PC-9 (cell line): ENCODE measurements at places on chromosomes 12 and 14. TPM values are rescaled to one million over a fixed set of nuclear protein-coding genes. Genes with fewer than 3 reads are reported as not detected.

GRCh38 chr14:92581966-92582566 is 68.5 kb downstream of the RIN3 start:
- no peak for DNase-seq

DNA sequence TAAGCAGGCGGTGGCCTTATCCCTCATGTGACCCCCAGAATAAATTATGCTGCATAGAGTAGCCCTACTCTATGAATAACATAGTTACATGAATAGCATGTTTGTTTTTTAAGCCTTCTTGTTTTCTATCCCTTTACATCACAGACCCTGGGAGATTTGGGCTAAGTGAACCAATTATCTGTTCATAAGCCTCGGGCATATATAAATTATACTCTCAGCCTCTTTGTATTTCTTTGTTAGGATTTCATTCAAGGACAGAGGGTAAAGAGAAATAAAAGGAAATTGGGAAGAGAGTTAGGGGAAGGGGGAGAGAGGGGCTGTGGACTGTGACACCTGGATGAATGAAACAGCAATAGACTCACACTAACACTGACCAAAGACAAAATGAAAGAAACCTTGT is 35.3 kb upstream of the RTRAF start:
- no peak for DNase-seq

DNA sequence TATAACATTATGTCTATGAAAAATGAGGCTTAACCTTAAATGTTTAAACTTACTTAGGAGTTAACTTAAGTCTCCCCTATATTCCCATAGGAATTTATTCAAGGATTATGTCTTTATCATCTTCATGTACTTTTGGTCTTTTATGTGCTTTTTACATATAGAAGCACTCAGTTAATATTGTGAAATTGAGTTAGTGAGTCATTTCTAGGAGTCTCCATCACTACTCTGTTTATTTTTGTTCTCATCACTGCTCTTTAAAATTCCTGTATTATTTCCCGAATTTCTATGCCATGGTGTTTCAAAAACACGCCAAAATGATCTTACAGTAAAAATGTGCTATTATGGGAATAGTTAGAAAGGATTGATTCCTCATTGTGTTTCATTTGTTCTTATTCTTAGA is 31.6 kb downstream of the TBC1D15 start:
- DNase-seq: no peak

DNA sequence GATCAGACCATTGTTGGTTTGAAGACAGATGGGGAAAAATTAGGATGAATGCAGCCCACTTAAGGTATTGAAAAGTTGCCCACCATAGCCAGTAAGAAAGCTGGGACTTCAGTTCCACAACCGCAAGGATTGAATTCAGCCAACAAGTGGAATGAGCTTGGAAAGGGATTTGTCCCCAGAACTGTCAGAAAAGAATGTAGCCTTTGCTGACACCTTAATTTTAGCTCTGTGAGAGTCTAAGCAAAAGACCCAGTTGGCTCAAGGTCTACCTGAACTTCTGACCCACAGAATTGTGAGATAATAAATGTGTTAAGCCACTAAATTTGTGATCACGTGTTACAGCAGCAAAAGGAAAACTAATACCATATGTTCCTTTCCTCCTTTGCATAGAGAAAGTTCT is 29.4 kb downstream of the PPFIA2 start:
- DNase-seq: no peak

DNA sequence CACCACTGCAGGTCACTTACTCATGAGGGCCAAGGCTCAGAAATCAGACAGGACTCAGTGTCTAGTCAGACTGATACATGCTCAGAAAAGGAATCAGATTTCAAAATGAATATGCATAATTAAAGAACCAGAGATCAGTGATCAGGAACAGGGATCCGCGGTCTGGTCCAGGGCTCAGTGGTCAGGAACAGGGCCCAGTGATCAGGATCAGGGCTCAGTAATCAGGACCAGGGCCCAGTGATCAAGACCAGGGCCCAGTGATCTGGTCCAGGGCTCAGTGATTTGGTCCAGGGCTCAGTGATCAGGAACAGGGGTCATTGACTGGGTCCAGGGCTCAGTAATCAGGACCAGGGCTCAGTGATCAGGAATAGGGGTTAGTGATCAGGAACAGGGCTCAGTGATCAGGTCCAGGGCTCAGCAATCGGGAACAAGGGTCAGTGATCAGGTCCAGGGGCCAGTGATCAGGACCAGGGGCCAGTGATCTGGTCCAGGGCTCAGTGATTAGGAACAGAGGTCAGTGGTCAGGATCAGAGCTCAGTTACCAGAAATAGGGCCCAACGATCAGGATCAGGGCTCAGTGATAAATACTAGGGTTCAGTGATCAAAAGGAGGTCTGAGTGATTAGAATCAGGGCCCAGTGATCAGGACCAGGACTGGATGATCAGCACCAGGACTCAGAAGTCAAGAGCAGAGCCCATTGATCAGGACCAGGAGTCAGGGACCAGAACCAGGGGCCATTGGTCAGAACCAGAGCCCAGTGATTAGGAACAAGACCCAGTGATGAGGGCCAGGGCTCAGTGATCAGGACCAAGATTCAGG is 175.3 kb downstream of the TMEM121 start:
- DNase-seq: no peak

- no peak for DNase-seq
Measured at GRCh38 chr14:31578792-31579501, 17.7 kb downstream of the NUBPL start.

DNA sequence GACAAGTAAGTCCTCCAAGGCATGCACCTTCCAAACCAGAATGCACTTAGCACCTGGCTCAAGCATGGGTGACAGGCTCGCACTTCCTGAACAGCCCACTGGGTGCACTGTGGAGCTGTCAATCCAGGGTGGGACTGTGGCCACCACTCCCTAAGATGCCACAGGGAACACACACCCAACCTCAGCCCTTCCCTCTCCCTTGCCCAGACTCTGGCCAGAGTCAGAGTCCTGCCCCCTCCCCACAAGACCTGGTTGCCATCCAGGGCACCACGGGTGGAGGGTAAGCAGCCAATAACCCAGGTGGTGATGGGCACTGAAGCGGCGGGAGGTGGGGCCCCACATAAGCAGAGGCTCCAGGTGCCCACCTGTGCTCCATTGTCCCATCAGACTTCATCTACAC is 160.6 kb downstream of the MYRFL start:
- DNase-seq: no peak

GRCh38 chr14:36848213-36848612 is 186.6 kb downstream of the PAX9 start:
- DNase-seq: no peak

DNA sequence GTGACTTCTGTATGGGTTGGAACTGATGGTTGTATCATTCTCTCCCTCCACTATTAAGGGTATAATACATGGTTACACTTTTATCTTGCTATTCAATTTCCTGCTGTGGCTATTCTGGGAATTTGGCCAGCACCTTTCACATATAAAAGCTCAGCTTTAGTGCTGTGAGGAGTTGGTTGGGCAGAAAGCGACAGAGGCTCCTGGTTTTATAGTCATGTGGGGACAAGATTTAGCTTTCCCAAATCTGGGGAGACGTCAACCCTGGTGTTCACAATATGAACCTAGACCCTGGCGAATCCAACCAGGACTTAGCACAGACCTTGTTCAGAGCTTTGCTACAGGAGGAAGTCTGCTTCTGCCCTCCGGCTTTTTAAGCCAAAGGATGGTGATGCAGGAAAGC is 36.5 kb downstream of the FOS start:
- DNase-seq: peak; percentile 53

DNA sequence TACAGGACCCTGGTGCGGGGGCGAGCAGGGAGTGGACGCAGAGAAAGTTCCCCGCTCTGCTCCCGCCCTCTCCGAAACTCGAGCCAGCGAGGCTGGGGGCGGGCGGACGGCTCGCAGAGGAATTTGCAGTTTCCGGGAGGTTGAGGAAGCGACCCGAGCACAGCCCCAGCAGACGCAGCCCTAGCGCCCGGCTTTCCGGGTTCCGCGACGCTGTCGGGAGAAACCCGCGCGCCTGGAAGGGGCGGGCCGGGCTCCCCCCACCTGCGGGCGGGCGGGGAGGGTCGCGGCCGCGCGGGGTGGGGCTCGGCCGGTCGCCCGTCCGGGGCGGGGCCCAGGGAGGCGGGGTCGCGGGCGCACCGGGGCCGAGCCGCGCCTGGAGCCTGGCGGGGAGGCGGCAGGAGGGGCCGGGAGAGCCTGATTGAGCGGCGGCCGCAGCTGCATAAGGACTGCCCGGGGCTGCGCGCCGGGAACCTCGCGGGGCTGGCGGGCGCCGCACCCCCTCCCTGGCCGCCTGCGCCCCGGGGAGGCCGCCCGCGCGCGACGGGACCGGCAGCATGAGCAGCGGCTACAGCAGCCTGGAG is at the start of gene RASSF3:
TSS of gene RASSF3 (plus strand) at position 417 of the 581 bp plus-strand sequence. CDS start at position 555, 138 bp downstream.
- DNase-seq: peak; percentile 70

DNA sequence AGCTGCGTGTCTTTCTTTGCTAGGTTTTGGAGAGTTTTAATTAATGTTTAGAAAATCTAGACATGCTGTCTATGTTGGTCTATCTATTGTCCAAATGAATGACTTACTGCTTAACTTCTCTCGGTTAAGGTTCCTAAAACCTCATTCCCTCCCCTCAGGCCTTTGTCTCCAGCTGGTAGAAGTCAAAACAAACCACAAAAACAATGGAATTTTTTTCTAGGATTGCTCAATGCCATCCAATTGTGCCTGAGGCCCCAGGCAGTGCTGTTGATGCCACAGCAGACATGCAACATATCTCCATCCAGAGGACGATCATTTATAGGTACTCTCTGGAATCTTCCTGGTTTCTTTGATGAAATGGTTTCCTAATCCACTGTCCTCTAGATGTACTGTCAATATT is 448.2 kb upstream of the TBX3 start:
- DNase-seq: no peak

DNA sequence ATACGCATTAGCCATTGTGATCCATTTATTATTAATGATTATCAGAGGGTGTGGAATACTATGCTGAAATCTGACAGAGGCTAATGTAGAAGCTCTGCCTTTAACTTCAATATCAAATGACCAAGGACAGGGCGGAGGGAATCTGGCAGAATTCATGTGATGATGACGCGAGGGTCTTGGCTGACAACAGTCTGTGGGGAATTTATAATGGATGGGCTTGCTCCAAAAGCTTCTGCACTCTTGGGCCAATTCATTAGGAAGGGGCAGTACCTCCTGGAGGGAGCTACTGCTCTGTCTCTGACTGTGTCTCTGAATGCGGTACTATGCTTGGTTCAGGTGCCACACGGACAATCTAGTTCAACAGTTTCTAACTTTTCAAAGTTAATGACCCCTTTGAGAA is 46.2 kb downstream of the GALNT8 start:
- DNase-seq: no peak

DNA sequence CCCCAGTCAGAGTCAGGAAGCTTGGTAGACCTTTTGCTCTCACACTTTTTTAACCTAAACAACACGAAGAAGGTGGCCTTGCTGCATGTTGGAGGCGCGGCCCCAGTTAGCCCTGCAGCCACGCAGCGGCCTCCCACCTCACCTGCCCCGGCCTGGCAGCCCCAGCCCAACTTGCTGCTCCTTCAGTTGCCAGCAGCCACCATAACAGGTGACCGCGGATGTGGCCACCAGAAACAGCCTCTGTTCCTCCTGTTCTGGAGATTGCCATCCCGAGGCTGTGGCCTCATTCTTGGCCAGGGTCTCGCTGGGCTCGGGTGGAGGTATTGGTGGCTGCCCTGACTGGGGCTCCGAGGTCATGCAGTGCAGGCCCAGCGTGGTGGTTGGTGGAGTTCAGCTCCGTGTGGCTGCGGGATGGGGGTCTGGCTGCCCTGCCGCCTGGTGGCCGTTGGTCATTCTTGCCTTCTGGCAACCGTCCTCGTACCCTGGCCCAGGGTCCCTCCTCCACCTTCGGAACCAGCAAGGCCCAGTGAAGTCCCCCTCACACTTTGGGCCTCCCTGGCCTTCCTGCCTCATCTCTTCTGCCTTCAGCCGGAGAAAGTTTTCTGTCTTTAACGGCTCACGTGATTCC is 20.7 kb upstream of the TEX22 start:
- DNase-seq: no peak

- no peak for DNase-seq
Measured at GRCh38 chr12:106446419-106447092, 89.0 kb downstream of the POLR3B start.

GRCh38 chr12:96571101-96571862 is 81.9 kb downstream of the CFAP54 start:
- DNase-seq: no peak

GRCh38 chr12:10155966-10156365 is 16.0 kb downstream of the OLR1 start:
- DNase-seq: no peak

GRCh38 chr12:5964913-5965900 is 20.1 kb upstream of the ANO2 start:
- DNase-seq: no peak

DNA sequence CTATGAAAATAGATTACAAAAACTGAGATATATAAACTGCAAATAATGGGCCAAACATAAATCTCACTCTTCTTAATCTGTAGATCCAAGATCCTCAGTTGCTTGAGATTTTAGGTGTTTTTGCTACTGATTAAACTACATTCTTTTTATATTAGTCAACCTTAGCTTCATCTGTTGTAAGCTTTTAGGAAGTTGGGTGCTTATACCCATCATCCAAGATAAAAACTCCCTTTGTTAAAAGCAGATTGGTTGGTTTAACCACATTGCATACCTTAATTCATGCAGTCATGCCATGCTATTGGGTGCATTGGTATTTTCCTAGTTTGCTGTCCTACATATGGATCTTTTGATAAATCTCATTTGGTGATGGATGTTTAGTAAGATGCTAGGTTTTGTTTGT is 46.2 kb upstream of the DIP2B start:
- DNase-seq: no peak

GRCh38 chr12:61754214-61754613 is 506.0 kb upstream of the USP15 start:
- DNase-seq: no peak

GRCh38 chr12:10623131-10623530 is 9.7 kb upstream of the MAGOHB start:
- no peak for DNase-seq

DNA sequence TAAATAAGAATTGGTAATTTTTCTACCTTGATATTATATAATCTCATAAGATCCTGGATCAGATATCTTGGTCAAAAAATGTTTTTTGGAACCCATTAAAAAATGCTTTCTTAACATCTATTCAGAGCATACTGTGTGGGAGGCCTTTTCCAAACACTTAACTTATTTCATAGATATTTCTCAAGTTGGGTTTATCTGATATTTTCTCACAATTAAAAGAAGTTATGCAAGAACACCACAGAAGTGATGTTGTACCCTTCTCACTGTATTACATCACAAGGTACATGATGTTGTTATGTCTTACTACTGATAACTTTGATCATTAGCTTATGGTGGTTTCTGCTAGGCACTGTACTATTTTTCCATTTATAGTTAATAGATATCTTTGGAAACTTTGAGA is 23.4 kb upstream of the PRPF39 start:
- no peak for DNase-seq

DNA sequence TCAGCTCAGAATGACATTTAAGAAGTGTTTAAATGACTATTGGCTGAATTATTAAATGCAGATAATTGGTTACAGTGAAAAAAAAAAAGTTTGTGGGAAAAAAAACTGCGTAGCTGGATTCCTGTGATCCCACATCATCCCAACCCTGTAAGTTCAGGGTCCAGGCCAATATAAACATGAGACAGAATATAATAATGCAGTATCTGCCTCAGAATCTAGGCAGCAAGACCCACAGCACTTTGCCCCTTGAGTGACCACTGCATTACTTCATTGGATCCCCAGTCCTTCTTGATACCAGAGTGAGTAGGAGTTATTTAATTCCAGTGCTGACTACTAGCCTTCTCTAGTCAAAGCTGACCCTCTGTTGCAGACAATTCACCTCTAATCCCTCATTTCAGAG is 272.6 kb downstream of the CCER1 start:
- DNase-seq: no peak

SIX1 gene
- 8.1 and 9.4 TPM in 2 replicates for total RNA-seq

TOGARAM1 gene
- 9.2 and 12.9 TPM in 2 replicates for total RNA-seq

RNF212B gene
- total RNA-seq: not detected in 2 replicates

CHGA gene
- not detected in 2 replicates for total RNA-seq

CNTN1 gene
- 0.37 and 0.45 TPM in 2 replicates for total RNA-seq

BDKRB1 gene
- total RNA-seq: not detected in 2 replicates
